ENCODE measurements at places on chromosomes 12 and 14.
A peak's percentile ranks its signal among the peaks of the same experiment; 100 is the strongest.

- DNase-seq: no peak
Measured at GRCh38 chr12:48873096-48873495, 7.4 kb upstream of the RND1 start.

- DNase-seq: no peak
Measured at GRCh38 chr12:60644076-60644475, 1048.2 kb downstream of the SLC16A7 start.

DNA sequence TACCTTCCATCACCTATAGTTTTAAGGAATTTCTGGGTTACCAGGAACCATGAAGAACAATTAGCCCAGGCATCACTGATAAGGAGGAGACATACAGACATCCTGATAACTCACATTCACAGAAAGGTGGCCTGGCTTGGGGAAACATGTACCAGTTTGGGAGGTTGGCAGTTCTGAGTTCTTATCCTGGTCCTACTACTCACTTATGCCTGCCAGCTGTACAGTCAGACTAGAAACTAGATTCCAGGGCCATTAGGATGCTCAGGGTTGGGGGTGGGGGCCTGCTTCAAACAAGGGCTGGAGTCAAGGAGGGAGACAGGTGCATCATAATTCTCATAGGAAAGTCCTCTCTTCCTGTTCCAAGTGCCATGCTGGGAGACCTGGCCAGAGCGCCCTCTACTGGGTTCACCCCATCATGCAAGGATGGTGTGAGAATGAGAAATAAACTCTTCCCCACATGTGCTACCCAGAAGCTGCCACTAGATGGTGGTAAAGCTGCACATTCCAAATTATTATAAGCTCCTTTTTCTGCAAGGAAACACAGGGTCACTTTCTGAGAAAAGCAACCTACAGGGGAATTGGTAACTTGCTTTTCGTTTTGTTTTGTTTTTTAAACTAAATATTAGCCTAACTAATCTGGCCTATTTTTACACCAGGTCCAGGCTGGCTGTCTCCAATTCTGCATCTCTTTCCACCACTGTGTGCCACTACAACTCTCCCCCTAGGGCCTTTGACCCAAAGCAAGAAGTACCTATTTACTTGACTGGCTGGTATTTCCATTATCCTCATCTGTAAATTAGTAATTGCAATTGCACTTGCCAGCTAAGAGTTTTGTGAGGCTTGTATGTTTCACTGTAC lies 14.5 kb downstream of the OAS2 start:
- peak; percentile 72 for DNase-seq

GRCh38 chr14:99321236-99321925 lies 49.4 kb upstream of the BCL11B start:
- DNase-seq: no peak

DNA sequence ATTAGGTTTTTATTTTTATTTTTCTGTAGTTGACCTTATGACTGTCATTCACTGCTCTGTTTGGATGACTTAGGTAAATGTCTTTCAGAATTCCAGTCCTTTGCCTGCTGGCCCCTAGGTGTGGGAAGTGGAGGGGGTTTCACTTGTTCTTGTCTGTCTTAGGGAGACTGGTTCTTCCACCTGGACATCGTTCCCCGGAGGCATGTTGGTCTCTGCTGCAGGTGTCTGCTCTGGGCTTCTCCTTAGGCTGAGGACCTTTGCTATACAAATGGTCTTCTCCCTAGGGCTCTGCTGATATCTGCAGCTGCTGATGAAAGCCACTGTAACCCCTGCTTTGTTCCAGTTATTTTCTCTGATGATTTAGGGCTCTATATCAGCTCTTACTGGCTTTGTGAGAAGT lies 97.1 kb downstream of the OTOGL start:
- no peak for DNase-seq

- DNase-seq: peak; percentile 62
Measured at GRCh38 chr12:54036620-54037359, 3.9 kb downstream of the HOXC5 start.

GRCh38 chr14:35337269-35338255 lies 45.4 kb downstream of the PSMA6 start:
- DNase-seq: no peak

DNA sequence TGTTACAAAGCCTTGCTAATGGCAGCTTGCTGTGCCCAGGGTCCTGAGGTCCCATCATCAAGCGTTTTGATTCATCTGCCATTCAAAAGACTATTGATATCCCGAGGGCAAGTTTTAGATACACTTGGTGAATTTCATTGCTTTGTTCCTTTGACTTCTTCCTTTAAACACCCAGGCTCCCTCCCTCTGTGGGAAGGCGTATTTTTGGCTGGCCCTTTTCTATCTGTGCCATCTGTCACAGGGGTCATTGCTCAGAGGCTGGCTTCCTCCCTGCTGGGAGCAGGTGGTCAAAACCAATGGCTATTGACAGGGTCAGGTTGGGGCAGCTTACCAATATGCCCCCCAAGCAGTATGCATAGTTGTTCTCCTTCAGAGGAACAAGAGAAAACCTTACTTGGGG lies 40.0 kb downstream of the SCN8A start:
- DNase-seq: no peak

DNA sequence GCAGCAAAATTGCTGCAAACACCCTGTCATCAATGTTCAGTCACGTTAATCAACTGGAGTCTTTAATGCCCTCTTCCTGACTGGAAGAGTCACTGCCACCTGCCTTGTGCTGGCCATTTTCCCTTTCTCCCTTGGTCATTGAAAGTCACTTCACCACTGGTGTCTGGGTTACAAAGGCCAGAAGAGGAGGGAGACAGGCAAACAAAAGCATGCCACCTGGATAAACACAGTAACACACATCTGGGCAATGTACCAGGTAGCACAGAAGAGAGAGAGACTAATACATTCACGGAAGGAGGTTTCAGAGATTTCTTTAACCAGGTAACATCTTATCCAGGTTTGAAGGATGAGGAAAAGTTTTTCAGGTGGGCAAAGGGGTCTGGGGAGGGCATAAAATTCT lies 32.7 kb downstream of the GPHB5 start:
- no peak for DNase-seq

DNA sequence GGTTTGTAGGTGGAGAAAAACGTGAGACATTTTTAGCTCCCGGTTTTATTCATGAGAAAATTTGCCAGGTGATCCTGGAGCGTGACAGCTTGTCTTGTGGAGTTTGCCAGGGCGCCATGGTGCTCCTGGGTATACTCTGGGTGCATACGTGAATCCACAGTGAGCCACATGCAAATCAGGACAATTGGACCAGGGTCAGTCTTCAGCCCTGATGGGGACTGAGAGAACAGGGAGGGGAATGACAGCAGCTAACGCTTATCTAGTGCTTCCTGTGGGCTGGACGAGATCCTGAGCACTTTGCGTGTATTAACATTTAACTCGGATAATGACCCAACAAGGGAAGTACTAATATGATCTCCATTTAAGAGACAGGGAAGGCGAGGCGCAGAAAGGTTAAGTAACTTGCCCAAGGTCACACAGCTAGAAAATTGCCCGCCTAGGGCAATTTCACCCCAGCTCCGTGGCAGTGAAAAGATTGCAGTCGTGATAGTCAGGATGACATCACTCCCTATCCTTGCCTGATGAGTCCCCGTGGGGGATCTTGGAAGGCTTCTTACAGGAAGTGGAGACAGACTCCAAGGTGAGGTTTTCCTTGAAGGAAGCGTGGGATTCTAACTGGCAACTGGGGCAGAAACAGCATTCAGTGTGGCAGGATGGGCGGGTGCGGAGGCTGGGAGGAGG lies 118.4 kb upstream of the NCOR2 start:
- no peak for DNase-seq

DNA sequence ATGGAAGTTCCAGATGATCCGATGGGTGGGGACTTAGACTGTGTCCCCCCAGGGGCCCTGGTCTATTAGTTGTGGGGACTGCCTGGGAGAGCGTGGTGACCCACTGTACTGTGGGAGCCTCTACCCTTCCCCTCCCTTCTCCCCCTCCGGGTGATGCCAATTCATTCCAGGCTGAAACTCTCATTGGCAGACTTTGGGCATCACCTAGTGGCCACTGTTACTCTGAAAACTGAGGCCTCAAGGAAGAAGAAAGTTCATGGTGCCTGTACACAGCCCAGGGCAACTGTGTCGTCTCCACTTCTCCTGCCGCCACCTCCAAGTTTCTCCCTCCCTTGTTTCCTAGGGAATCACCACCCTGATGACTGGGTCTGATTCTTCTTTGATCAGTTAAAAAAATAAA lies 173.6 kb upstream of the ALG10B start:
- no peak for DNase-seq

Measured in urothelium cell line (cell line).